Activated CD4-positive, alpha-beta T cell treated with anti-CD3 and anti-CD28 coated beads for 24 hours (primary cell): ENCODE measurements at places on chromosomes 4 and X.

GRCh38 chrX:142089193-142089592 is 115.9 kb downstream of the MAGEC2 start:
- DNase-seq: no peak

DNA sequence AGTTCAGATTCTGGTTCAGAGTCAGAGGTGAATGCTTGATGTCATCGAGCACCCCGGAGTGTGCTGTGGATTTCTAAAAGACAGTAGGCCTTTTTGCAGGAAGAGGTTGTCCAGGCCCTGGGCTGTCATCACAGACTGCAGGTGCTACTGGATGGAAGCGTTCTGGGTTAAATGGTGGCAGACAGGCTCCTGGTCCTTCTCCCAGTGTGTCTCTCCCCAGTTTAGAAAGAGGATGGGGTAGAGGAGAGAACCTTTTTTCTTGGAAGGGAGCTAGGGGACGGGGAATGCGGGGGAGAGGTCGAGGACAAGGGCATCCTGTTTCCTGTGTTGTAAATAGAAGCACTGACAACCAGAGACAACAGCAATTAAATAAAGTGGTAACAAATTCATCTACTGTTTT is 102.3 kb upstream of the NUDT6 start:
- DNase-seq: no peak

DNA sequence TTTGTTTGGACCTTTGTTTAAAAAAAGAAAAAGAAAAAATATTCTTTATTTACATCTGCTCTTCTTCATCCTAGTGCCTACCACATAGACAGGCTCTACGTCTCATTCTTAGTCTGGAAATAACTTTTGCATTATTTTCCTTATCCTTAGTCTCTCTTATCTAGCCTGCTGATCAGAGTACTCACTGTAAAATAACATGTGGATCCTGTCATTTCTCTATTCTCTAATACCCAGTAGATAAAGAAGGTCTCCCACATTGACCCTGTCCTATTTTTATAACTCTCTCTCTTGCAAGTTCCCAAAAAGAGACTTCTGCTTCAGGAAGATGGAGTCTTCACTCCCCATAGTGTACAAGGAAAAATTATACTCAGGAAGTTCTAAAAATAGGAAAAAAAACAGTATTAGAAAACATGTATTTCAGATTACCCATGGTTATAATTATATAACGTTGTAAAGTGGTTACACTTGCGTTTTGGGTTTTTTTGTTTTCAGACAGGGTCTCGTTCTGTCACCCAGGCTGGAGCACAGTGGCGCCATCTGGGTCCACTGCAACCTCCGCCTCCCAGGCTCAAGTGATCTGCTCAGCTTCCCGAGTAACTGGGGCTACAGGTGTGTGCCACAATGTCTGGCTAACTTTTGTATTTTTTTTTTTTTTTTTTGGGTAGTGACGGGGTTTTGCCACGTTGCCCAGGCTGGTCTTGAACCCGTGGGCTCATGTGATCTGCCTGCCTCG is 23.8 kb downstream of the ZFX start:
- no peak for DNase-seq

DNA sequence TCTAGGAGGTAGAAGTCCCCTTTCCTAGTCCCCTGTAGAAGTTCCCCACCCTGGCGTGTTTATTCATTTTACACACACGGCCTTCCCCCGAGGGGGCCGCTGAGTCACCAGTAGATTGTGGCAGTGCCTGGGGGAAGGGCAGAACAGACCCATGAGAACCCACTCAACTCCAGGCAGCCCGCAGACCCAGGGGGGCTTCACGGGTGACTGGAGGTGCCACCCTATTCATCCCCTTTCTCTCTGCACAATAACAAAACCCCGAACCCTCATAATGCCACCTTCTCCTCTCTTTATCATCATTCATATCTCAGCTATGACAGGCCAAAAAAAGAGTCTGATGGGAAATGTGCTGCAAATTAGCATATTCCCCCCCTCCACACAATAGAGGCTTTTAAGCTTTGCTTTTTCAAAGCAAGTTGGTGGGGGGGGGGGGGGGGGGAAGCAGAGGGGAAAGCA is 20.4 kb upstream of the GPM6B start:
- no peak for DNase-seq

DNA sequence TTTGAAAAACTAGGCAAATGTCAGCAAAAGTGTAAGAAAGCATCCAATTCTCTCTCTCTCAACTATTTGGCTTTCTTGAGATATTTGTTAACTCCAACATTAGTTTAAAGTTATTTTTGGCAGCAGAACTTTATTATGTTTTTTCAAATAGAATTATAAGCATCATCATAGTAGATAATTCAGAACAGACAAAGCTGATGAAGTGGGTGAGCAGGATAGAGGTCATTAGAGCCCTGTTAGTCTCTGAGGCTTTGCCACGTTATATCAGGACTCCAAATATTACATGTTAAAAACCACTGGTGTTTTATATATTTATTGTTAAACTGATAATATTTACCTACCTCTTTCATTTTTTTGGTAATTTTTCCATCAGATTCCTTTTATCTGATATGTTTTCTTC is 903.0 kb downstream of the FSTL5 start:
- no peak for DNase-seq

- no peak for DNase-seq
Observed at GRCh38 chr4:80192252-80192866, 4.9 kb upstream of the PRDM8 start.

GRCh38 chr4:186669159-186669731 is 54.4 kb downstream of the FAT1 start:
- DNase-seq: no peak

DNA sequence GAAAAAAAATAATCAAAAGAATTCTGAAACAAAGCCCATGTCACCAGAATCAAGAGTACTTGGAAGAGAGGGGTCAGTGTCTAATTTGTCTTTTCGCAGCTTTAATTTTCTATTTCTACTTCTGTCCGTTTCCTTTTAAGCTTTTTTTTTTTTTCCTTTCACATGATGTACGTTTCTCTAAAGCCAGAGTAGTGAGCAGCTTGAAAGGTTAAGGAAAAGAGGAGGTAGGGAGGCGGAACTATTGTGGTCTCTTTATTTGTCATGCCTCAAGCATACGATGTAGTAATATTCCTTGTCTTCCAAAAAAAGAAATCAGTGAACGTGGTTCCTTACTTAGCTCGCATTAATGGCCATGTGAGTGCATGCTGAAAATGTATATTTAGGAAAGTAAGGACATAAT is 311.5 kb downstream of the TENM3 start:
- DNase-seq: no peak

DNA sequence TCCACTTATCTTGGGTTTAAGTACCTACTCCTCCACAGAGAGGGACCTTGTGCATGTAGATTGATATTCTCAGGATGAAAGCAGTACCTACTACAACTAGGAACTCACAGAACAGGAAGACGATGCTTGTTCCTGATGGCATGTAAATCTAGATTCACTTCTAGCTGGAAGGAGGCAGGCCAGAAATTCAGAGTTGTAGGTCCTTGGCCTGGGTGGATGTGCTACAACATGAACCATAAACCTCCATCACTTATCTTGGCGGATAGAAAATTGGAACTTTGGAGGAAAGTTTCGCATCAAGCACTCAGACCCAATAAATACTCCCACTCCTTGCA is 9.3 kb upstream of the SMIM20 start:
- DNase-seq: no peak

DNA sequence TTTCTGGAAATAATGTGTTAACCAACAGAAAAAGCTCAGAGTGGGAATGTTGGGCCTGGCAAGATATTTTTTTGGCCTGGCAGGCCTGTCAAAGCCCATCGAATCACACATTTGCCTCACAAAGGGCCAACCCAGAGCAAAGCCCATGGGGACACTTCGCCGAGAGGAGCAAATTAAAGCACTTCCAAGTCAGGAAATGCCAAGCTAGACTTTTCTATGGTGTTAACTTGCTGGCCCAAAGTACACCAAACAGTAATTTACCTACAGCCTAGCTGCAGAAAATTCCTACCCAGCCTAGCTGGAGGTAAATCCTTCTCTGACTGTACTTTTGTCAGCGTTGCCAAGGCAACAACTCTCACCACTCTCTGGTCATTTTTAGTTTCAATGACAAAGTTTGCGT is 288.6 kb upstream of the LDB2 start:
- no peak for DNase-seq

DNA sequence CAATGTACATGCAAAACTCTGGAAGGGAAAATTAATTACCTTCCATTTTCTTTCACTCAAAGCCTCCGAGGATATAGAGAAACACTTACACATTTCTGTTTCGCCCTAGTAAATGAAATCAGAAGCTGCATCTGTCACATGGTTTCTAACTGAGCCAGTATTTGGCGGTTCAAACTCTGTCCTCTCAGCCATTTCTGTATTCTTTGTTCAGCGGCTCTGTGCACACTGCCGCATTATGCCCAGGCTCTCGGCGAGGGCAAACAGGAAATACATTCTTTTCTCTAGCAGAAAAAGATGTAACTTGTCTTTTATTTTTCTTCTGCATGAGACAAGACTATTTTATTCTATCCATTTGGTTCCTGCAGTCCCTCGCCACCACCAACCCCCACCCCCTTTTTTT is 71.4 kb upstream of the GPM6B start:
- no peak for DNase-seq

DNA sequence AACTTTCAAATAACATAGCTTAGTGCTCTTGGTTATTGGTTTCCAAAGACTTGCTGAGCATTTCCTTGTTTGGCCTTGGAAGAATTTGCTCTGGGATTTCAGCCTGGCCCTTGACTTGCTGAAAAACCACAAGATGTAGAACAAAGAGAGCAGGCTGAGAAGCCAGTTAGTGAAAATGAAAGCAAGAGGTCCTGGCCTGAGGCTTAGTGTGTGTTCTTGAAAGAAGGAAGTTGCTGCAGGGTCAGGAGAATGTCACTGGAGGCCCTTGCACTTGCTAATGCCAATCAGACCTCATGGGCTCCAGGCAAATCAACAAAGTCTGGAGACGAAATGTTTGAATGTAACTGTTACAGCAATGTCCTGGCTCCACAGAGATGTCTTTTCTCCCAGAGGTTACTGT is 79.4 kb downstream of the SYNPO2 start:
- no peak for DNase-seq

GRCh38 chr4:125547836-125548235 is 233.1 kb downstream of the FAT4 start:
- DNase-seq: no peak

- no peak for DNase-seq
Observed at GRCh38 chr4:150591904-150592303, 10.0 kb downstream of the MAB21L2 start.

GRCh38 chr4:69896530-69897116 is 34.2 kb upstream of the CSN1S1 start:
- no peak for DNase-seq

DNA sequence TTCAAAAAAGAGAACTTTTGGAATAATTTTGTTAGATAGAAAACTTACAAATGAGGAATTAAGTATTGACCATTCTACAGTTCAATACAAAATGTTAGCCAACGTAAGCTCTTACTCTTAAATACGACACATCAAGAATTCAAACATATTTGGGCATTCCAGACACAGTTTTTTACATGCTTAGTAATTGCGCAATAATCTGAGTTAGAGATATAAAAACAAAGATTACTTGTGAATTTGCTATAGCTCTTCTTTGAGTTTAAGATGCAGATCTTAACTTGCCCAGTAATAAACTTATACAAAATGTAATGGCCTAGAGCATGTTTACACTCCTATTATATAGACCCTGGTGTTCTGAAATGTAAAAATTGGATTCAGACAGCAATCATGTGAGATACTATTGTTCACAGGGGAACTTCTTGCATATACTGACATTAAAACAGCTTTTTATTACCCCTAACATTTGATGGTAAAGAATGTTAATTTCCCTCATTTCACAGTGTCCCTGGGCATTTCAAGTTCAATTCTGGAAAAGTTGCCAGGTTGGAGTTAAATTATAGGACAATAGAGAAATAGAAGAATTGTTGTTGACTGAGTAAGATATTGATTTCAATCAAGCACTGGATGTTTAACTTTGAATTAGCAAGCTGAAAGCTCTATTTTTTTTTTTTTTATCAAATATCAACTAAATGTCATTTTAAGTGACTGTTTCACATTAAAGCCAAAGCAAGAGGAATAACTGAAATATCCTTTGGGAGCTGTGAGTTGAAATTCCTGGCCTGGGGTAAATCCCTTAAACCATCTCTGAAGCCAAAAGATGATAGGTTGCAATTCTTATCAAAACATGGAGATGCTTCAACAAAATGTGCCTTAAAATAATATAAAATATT is 910 bp downstream of the HPGDS start:
- no peak for DNase-seq

GRCh38 chrX:65607070-65607742 is 60.2 kb upstream of the MSN start:
- DNase-seq: no peak

DNA sequence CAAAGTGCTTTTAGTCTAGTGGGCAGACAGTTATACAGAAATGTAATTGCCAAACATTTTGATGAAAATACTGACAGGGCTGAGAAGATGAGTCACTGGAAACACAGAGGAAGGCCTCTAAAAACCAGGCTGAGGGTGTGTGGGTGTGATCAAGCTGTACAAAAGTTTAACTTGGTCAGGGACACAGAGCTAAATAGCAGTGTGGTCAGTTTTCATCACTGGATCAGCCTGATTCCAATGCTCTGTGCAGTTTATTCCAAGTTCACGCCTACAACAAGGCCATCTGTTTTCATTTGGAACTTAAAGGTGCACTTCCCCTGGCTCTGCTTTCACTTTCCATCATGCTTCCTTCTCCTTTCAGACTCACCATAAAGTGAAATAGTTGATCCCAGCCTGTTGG is 10.6 kb downstream of the CENPVL3 start:
- DNase-seq: no peak

GRCh38 chrX:118215346-118215745 is 98.7 kb upstream of the KLHL13 start:
- DNase-seq: no peak

DNA sequence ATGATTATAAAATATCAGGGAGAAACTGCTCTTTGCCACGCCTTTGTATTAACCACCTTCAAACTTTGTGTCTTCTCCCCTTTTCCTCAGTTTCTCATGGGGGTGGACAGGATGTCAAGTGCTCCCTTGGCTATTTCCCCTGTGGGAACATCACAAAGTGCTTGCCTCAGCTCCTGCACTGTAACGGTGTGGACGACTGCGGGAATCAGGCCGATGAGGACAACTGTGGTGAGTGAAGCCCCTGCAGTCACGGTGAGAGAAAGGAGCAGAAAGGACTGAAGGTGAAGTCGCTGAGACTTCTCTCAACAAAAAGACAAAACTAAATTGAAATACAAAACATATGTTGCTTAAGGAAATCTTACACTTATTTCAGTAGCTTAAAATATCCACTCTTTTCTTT is 50.9 kb downstream of the RXFP1 start:
- DNase-seq: no peak
